ENCODE measurements at places on chromosomes 5 and 9.

DNA sequence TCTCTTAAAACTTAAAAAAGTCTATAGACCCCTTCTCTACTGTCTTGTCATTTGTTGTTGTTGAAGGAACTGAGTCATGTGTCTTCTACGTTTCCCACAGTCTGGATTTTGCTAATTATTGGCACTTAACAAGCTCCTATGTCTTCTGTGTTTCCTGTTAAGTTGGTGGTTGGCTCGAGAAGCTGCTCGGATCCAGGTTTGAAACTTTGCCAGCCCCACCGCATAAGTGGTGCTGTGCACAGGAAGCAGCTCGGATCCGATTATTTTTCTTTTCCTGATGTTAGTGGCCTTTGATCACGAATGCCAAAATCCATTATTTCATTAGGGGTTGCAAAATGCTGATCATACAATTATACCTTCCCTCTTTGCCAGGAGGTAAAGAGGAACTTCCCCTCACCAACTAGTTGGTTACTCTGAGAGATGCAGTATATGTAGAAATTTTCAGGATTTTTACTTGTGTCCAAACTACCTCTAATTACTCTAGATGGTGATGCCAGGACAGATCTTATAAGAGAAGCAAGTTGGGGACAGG is 186.5 kb downstream of the NSG2 start:
- DNase-seq: peak; percentile 85

GRCh38 chr5:57413145-57413544 is 69.5 kb downstream of the ACTBL2 start:
- DNase-seq: no peak

DNA sequence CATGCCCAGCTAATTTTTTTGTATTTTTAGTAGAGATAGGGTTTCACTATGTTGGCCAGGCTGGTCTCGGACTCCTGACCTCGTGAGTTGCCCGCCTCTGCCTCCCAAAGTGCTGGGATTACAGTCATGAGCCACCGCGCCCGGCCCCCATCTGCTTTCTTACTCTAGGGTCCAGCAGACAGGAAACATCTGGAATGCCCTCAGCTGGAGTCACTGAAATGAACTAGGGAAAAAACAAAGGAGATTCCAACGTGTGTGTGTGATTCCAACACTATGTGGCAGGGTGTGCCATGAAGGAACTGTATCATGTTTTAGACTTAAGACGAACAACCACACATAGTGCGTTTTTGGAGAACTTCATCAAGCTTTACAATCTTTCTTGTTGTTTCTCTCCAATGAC is 540.1 kb upstream of the DAP start:
- no peak for DNase-seq

DNA sequence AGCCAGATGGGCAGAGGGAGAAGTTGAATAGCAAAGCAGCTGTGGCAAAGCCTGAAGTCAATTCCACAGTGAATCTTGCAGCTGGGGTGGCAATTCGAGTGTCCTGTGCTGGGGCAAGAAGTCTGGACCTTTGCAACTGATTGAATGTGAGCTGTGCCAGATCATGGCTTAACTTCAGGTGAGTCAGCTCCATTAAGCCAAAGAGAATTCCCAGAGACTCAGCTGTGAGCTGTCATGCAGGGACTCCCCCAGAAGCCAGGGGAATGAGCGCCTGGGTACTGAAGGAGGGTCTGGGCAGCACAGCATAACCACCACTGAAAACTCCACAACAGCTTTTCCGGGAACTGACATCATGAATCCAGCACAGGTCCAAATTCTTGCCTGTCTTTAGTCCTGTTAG is 153.5 kb upstream of the TRPC7 start:
- no peak for DNase-seq

- no peak for DNase-seq
Measured at GRCh38 chr5:134813407-134813806, 32.4 kb upstream of the C5orf24 start.

GRCh38 chr9:101485924-101486692 is 47.5 kb upstream of the RNF20 start:
- DNase-seq: peak; percentile 31

DNA sequence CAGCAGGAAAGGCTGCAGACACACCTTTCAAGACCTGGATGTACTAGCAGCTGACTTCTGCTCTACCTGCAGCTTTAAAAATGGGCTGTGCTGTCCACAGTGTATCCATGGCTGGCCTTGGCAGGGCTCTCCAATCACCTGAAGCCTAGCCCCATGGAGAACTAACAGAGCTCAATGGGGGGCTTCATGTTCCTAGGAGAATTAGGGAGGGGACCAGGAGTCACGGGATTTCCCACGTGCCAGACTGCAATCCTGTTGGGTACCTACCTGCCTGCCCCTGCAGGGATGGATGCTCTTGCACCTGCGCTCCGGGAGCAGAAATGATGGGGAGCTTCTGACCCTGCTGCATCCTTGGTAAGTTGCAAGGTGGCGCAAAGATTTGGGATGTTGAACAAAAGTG is 462.1 kb downstream of the ICE1 start:
- no peak for DNase-seq

- DNase-seq: peak; percentile 62
Measured at GRCh38 chr5:65127161-65127901, 354.4 kb downstream of the ADAMTS6 start.

- DNase-seq: no peak
Measured at GRCh38 chr5:138651058-138651766, 76.0 kb upstream of the HSPA9 start.

DNA sequence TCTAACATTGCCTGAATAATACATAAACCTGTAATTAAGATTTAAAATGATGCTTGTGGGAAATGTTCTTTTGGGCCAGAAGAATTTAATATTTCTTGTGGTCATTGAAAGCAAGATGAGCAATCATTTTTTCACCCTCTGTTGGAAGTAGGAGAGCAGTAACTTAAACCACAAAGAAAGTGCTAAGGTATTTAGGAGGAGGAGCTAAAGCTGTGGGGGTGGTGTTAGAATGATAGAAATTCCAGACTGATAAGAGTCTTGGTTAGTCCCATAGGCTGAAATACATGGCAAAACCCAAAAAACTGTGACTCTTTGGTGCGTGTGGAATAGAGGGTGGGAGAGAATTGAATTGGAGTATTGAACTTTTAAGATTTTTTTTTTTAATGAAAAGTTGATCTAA is 247.0 kb downstream of the YTHDC2 start:
- DNase-seq: peak; percentile 19

GRCh38 chr5:3139499-3139931 is 388.0 kb upstream of the IRX2 start:
- DNase-seq: peak; percentile 5

GRCh38 chr9:132040808-132041207 is 38.9 kb downstream of the MED27 start:
- no peak for DNase-seq

All from fibroblast of upper back skin (primary cell).